ENCODE measurements at places on chromosomes 5 and 9.

DNA sequence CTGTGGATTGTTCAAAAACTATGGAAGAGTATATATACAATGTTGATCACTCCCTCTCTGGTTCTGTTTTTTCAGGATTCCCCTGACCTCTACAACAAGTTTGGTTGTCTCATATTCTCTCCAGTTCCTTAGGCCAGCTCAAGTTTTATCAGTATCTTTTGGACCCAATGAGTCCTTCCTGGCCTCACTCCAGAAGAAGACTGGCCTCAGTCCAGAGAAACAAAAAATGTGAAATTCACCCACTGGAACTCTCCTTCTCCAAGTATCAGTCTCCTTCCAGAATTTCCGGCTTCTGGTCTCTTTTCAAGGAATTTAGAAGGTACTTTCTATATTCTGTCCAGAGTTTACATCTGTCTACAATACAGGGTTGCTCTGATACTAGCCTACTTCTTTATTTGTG lies 537.8 kb upstream of the FTMT start:
- no peak for DNase-seq

- DNase-seq: no peak
Measured at GRCh38 chr9:130453487-130453886, 8.7 kb downstream of the ASS1 start.

DNA sequence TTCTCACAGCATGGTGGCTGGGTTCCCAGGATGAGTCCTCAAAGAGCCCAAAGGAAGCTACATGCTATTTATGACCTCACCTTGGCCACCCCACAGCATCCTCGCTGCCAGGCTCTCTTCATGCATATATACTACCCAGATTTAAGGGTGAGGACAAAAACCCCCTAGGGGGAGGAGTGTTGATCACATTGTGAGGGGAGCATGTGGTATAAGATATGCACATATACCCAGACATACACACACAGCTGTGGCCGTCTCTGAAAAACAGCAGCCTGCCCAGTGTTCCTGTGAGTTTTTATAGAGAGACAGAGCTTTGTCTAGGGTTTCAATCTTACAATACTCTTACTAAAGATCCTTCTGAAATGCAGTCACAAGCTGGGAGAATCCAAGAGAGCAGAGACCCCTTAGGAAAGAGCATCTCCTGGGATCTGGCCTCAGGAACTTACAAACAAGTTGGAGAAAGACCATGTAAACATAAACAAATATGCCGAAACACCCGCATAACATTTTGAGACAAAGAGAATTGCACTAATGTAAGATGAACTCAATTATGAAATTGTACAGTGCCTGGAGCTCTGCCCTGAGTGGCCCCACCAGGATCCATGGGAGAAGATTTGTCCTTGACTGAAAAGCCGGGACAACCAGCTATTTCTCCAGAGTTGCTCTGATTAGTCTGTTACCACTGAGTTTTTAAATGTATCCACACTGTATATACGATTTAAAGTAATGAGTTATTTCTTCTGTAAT lies 146.4 kb downstream of the GADD45G start:
- no peak for DNase-seq

- DNase-seq: no peak
Measured at GRCh38 chr9:112535301-112535700, 48.7 kb downstream of the KIAA1958 start.

DNA sequence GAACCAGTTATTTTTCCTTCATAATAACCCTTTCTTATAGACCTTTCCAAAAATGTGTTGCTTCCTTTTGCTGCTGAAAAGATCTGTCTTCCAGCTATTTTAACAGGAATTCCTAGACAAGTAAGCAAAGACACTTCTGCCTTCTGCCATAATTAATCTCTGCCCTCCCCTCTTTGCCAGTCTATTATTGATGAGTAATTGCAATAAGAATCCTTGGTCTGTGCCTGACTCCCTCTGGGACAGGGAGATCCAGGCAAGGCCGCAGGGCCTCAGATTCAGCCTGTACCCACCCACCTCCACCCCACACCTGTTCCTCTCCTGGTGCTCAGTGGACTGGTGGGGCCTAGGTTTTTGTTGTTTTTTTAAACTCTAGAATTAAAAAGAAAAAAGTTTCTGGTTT lies 8.3 kb downstream of the FOXD1 start:
- no peak for DNase-seq

DNA sequence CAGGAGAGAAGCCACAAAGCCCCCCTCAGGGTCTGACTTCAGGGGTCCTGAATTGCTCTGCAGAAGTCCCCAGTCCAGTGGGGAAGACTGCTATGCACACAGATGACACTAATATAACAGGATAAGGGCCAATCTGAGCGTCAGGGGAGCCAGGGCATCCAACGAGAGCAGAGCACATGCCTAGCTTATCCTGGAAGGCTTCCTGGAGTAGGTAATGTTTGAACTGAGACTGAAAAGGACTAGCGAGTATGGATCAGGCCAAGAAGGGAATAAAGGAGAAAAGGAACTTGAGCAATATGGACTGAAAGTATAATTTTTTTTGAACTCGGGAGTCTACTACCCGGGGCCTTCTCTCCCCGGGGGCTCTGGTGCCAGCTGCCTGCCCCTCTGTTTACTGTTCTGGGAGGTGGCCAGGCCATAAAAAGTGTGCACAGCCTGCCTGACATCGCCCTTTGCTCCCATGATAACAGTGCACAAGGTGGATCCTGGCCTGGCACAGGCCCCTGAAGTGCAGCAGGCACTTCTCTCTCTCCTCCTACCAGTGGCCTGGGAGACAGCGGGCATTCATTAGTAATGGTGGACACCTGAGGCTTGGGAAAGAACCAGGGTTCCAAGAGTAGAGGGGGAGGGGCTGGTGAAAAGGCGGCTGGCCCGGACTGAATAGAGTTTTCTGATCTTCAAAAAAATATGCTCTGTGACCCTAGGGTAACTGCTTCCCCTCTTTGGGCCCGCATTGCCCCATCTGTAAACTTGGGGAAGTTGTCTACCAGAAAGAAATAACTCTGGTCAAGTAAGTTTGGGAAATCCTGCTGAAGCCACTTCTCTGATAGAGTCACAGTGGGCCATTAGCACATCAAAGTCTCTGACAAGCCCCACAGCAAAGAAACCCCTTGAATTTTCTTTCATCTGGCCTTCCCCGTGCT lies 4.6 kb upstream of the SLC6A7 start:
- no peak for DNase-seq

DNA sequence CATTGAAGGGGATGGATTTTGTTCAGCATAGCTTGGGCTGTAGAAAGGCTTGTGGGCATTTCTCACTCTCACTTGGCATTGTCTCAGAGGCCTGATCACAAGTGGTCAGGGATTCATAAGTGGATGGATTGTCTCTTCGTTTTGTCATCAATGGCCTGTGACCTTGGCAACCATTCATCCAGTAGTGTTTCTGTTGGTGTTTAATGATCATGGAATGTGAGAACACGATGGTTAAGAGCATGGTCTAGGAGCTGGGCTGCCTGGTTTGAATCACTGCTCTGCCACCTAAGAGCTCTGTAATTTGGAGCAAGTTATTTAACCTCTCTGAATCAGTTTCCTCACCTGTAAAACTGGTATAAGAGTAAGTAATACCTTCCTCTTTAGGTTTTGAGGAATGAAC lies 430.1 kb upstream of the MEF2C start:
- DNase-seq: no peak

GRCh38 chr9:136712690-136713544 lies 545 bp downstream of the DIPK1B start:
- DNase-seq: no peak

- no peak for DNase-seq
Measured at GRCh38 chr5:5270958-5271785, 131.0 kb downstream of the ADAMTS16 start.

- DNase-seq: no peak
Measured at GRCh38 chr9:123657099-123657498, 272.8 kb downstream of the DENND1A start.

- no peak for DNase-seq
Measured at GRCh38 chr5:153525536-153525935, 35.1 kb downstream of the GRIA1 start.

DNA sequence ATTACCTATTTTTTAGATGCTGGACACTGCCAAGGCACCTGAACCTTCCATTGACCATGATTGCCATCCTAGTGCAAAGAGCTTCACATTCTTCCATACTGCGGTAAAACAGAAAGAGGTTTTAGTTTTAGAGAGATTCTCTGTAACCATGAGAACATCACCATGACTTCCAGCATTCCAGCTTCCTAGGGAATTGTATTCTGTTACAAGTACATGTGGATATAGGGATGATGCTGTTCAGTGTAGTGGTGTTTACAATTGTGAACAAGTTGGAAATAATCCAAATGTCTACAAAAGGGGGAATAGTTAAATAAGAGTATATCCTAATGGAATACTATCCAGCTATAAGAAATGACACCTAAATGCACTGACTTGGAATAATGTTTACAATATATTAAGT lies 22.4 kb downstream of the NIPSNAP3B start:
- no peak for DNase-seq

GRCh38 chr5:157611571-157612476 lies 36.2 kb upstream of the ADAM19 start:
- DNase-seq: no peak

DNA sequence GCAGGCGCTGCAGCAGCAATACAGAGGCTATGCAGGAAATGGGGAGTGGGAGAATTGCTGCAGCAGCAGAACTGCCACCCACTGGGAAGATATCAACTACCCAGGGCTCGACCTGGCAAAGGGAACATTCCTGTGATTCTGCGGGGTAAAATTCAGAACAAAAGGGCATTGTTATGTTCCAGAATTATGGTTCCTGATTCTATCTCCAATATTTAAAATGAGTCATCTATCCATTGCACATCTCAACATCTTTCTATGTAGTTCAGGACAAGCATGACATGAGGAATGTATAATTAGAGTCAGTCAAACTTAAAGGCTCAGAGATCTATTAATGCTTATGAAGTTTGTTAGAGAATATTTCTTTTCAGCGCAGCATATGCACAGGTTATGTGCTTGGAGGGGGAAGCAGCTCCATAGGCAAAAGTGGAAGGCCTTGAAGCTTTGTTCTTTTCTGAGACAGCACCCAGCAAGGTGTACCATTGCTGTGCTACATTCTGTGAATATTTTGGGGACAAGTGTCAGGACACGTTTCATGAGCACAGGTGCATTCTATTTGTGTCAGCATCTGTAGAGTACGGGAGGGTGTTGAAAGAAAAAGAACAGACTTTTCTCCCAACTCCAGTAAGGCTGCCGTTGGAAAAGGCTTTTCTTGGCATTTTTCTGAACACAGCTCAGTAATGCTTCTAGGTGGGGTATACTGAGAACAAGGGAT lies 395.6 kb upstream of the MPDZ start:
- DNase-seq: no peak

- DNase-seq: no peak
Measured at GRCh38 chr5:17916446-17916845, 282.2 kb downstream of the TAF11L14 start.

GRCh38 chr5:156473269-156473908 lies 146.4 kb downstream of the SGCD start:
- DNase-seq: no peak

- DNase-seq: no peak
Measured at GRCh38 chr5:174222891-174223290, 177.4 kb downstream of the NSG2 start.

GRCh38 chr5:168274406-168274805 lies 17.0 kb upstream of the WWC1 start:
- no peak for DNase-seq

DNA sequence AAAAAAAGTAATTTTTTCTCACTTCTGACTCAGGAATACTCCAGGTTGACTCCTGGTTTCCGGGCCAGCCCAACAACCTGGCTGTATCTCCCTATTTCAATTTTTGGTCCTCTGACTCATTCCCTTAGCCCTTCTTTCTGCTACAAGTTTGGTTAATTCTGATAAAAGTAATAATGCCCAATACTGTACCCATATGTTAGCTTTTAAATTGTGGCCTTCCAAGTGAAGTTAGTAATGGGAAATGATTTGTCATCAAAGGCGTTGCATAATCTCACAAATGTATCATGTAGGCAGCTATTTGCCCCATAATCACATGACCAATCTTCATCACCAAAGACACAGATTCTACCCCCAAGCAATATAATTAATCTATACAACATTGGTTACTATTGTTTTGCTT lies 31.1 kb upstream of the BNC2 start:
- DNase-seq: no peak

GRCh38 chr9:71725590-71726338 lies 42.5 kb downstream of the CEMIP2 start:
- DNase-seq: no peak

DNA sequence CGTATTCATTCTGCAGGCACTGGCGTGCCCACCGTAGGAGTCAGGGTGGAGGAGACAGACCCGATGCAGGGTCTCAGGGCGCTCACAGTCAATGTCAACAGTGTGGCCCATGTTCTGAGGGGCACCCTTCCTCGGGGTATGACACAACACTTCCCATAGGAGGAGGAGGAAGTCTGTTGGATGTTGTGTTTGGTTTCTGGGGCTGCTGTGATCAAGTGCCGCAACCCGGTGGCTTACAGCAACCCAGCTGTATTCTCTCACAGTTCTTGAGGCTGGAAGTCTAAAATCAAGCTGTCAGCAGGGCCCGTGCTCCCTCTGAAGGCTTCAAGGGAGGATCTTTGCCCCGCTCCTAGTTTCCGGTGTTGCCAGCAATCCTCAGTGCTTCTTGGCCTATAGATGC lies 5.6 kb upstream of the HNRNPAB start:
- DNase-seq: no peak

GRCh38 chr9:3993773-3994172 lies 306.1 kb downstream of the GLIS3 start:
- no peak for DNase-seq

- DNase-seq: no peak
Measured at GRCh38 chr5:168153876-168154270, 137.6 kb upstream of the WWC1 start.

DNA sequence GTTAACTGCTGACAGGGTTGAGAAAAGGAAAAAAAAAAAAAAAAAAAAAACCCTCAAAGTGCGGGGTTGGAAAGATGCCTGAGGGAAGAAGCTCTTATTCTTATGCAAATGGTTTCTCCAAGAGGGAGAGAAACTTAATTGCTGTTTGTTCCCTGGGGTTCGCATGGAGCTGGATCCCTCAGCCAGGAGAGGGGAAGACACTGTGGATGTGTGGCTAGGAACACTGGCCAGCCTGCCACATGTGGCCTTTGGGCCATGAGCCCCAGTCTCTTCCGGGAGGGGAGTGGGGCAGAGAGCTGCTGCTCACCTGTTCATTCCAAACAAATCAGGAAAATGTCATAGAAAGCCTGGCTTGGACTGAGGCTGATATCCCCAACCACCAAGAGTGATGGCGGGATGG lies 9.4 kb upstream of the SCGB3A2 start:
- no peak for DNase-seq

DNA sequence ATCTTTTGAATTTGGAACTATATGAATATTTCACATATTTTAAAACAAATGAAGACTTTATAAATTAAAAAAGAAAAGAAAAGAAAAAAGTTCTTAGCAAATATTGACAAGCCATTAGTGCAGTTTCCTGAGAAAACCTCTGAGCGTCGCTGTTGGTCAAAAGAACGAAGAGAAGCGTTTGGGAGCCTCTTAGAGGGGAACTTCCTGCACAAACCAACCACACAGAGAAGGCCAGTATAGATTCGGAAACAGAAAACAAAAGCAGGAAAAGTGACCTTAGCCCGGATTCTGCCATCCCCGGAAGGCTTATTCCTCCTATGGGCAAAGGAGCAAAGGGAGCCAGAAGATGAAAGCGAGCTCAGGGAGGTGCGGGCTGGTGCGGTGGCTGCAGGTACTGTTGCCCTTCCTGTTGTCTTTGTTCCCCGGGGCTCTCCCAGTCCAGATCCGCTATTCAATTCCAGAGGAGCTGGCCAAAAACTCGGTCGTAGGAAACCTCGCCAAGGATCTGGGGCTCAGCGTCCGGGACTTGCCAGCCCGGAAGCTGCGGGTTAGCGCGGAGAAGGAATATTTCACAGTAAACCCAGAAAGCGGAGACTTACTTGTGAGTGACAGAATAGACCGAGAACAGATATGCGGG lies at the start of gene PCDHGB2:
Gene PCDHGB2 (plus strand): TSS at position 205 of the 637 bp plus-strand sequence. CDS start 142 bp downstream, at position 347.
- no peak for DNase-seq

- DNase-seq: no peak
Measured at GRCh38 chr9:107213561-107214028, 69.5 kb upstream of the RAD23B start.

All from caudate nucleus (tissue), 63 donors.